ENCODE measurements at places on chromosomes 13 and 19. TPM values are rescaled to one million over a fixed set of nuclear protein-coding genes. Genes with fewer than 3 reads are reported as not detected.

GRCh38 chr19:48556163-48556562 is 4.2 kb downstream of the SULT2B1 start:
- peak; percentile 89 for DNase-seq

DNA sequence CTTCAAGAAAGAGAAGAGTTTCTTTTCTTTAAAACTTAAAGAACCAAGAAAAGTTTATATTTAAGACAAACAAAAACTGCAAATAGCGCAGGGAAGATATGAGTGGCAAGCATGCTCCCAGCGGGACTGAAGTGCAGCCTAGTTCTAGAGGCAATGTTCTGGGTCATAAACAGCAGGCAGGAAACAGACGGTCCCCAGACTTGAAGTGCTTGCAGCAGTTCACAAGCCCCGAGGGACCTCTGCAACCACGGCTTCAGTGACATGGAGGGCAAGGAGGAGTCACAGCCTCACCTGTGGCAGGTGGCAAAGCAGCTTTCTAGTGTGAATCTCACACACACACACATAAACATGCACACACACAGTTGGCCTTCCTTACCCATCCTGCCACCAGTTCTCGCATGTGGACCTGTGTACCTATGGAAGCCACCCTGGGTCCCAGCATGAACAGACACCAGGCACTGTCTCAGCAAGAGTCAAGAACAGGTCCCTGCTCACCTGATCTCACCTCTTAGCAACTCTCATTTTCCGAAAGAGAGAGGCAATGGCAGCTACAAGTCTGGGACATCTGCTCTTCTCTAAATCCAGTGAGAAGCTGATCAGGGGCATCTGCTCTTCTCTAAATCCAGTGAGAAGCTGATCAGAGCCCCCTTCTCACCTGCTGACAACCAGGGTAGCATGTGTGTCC is 162.0 kb downstream of the EFNB2 start:
- no peak for DNase-seq

DNA sequence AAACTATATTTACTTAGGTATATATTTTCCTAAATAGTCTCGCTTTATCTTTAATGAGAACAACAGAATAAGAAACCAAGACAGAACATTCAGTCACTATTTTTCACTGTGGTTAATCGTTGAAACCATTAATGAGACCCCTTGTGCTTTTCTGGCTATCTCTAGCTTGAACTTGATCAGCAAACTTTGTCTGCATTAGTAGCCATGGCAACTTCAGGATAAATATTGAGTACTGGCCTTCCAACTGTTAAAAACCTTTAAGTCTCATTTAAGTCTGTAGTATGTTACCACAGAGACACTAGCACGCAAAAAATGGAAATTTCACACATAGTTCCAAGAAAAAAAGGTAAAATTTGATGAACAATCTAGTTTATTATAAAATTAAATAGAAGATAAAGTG is 946.0 kb downstream of the SLITRK5 start:
- DNase-seq = no peak

DNA sequence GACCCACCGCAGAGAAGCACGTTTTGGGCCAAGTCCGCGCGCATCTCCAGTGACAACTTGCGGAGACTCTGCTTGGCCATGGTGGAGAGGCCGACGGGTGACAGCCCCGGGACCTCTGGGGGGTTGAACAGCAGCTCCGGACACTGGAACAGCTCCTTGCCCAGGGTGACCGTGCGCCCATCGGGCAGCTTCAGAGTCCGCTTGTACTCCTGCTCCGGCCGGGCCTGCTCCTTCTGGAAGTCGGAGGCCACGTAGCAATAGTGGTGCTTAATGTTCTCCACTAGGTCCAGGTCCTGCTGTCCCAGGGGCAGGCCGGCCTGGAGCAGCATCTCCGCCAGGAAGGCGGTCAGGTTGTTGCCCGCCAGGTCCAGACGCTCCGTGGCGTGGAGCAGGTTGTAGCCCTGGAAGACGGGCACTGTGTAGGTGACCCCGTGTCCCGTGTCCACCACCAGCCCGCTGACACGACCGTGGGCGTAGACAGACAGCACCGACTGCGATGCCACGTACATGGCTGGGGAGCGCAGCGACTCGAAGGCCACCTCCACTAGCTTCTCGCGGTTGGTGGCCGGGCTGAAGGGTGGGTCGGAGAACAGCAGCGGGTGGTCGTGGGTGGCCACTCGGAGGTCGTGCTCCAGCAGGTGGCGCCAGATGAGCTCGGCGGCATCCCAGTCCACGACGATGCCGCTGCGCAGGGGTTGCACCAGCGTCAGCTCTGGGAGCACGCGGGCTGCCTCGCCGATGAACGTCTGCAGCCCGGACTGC is 743 bp downstream of the ACTL9 start:
- no peak for DNase-seq

DNA sequence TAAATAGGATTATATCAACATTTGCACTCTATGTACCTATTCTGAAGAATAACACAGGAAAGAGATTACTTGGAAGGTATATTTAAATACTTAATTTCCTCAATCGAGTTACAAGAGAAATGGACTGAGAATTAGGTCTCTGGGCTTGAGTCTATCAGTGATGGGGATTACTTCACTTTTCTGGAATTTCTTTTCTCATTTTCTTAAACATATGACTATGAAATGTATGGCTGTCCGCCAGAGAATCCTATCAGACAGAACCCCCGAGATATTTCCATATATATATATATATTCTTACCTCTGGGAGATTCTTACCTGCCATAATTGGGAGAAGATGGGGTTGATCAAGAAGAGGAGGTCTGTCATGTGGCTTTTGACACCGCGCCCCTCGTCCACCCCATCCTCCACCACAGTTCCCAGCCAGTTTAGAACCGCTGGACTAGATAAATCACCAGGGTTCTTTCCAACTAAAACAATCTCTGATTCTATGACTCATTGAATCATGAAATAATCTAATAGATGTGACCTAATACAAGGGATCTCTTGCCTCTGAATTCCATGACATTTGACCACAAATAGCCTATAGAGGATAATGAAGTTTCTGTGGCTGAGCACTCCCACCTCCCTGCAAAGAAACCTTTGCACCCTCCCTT is 231.3 kb downstream of the TBC1D4 start:
- peak; percentile 23 for DNase-seq

DNA sequence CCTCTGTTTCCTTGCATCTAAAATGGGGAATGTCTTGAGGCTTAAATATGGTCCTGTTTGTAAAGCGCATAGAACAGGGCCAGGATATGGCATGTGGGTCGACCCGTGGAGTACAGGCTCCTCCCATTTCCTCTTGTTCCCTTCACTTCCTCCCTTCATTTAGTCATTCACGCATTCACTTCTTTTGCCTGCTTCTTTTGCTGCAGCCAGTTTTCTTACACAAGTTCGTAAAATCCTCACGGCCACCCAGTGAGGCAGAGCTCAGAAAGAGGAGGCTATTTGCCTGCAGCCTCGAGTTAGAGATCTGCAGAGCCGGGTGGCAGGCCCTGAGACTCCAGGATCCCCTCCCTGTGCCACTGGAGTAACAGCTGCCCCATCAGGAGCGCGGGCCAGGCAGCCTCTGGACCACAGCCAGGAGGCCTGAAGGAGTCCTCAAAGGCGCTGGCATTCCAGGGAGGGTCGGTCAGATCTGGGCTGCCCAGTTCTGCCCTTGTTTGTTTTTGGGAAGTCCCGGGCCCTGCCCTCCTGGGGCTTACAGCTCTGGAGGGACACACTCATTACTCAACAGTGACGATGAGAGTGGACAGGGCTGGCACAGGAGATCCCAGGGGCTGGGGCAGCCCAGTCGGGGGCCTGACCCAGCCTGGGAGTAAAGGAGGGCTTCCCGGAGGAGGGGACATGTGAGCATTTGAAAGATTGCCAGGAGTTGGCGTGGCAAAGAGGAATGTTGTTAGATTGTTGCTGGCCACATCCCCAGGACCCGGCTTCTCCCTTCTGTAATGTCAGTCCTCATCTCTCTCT is 4.6 kb downstream of the PPP5C start:
- peak; percentile 58 for DNase-seq

DNA sequence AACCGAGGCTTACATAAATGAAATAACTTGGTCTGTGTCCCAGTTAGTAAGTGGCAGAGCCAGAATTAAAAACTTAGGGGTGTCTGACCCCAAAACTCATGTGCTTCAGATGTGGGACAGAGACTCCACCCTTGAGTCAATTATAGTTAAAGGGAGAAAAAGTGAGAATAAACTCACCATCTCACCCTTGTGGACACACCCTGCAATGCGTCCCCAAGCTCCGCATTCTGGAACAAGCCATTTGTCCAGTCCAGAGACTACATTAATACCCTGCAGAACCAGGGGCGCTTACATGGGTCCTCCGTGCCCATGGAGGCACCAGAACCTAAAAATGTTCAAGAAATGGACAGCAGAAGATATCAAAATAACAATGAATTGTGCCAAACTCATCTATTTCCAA is 207.0 kb upstream of the ZNF507 start:
- DNase-seq = no peak

GRCh38 chr19:43610493-43610892 is 1.4 kb upstream of the SRRM5 start:
- DNase-seq = no peak

DNA sequence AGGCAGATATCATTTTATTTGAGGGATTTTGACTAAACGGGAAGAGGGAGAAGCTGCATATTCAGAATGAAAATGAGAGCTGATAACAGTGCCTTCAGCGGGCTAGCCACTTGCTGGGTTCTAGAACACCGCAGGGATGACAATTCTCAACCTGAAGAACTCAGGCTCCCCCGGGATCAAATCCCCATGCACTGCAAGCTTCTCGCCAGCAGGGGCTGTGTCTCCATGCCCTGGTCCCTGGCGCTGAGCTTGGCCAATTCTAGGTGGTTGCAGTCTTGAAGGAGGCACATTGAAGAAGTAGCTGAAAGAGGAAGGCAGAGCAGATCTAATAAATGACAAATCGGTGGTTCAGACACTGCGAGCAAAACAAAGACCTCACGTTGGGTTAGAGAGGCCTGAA is 128.7 kb downstream of the UQCRFS1 start:
- DNase-seq = no peak

- DNase-seq = peak; percentile 23
These were observed 59.6 kb downstream of the EFNB2 start for GRCh38 chr13:106475852-106476251.

DNA sequence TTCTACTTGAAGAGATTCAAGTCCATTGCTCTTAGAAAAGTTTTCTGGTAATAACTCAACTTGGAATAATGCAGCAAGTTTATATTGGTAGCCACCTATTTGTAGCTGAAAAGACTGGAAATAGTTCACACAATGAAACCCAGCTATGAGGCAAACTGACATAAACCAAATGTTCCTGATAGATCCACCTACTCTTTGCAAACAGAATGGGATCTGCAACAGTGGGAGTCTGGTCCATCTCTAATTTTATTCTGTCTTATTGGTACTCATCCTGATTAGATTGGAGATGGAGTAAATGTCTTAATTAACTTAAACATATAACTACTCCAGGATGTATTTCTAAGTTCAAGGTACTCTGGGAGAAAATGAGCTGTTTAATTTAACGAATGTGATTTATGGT is 438.0 kb downstream of the OLFM4 start:
- DNase-seq = no peak

- no peak for DNase-seq
These were observed 26.3 kb downstream of the SAE1 start for GRCh38 chr19:47156861-47157430.

DNA sequence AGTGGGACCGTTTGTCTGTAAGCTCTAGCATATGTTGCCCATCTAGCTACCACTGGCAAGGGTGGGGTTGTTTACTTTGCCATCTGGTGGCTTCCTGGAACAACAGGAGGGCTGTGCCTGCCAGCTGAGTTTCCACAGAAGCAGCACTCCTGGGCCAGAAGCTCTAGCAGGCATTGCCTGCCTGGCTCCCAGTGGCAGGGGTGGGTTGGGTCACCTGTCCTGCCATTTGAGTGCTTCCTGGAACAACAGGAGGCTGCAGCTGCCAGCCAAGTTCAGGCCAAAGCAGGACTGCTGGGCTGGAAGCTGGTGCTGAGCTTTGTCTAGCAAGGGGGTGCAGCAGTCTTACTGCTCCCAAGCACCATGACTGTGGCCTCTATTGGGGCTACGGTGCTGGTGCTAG is 239.7 kb downstream of the MTUS2 start:
- no peak for DNase-seq

DNA sequence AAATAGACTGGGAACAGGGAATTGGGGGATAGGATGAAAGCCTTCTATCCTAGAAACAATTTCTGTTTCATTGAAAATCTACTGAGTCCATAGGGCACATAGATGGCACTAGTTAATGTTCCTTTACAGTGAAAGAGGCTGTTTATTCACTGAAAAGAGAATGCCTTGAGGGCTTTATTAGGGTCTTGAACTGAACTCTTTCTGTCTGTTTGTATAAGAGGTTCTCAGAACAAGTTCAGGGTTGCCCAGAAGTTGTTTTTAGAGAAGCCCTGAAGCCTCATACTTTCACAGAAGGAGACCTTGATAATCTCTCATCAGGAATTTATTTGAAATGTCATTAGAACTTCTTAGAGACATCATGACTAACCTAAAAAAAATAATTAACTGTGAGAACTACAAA is 43.9 kb downstream of the ENOX1 start:
- no peak for DNase-seq

GRCh38 chr19:46903458-46903857 is 42.7 kb downstream of the ARHGAP35 start:
- peak; percentile 27 for DNase-seq

DNA sequence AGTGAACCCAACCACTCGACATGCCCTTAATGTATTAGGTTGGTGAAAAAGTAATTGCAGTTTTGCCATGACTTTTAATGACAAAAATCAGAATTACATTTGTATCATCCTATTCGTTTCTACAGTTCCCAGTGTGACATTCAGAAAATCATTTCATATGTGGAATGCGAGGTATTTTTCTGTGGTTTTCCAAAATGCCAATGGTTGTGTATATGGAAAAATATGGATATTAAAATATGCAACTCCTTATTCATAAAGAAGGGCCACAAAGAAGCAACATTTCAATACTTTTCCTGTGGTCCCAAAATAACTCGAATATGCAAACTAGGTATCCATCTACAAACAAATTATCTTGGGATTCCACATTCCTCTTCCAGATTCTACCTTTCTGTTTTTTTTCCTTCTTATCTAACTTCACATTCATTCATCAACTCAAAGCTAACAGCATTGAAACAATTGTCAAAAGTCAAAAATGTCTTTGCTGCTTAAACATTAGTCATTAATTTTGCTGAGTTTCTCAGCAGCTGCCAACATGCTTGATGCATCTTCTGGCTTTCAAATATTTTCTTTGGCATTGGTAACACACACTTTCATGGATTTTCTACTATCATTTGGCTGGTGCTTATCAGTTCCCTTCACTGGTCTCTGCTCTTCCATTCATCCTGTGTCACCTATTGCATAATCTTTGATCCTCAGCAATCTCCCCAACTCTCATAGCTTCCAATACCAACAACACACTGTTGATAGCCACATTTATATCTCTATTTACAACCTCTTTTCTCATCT is 1445.4 kb downstream of the EFNB2 start:
- DNase-seq = no peak

The ZNF549 gene
- total RNA-seq = 9.2 TPM

The USF2 gene
- 29.2 TPM for total RNA-seq

The CBLC gene
- total RNA-seq = 23.1 TPM

The CDX2 gene
- not detected for total RNA-seq

The SPIB gene
- not detected for total RNA-seq

The PRSS57 gene
- total RNA-seq = not detected

The IZUMO2 gene
- not detected for total RNA-seq

The ZNF442 gene
- 4.2 TPM for total RNA-seq

The CYP2F1 gene
- total RNA-seq = not detected

The MYH14 gene
- 0.85 TPM for total RNA-seq
